ENCODE measurements at places on chromosomes 4 and X.

DNA sequence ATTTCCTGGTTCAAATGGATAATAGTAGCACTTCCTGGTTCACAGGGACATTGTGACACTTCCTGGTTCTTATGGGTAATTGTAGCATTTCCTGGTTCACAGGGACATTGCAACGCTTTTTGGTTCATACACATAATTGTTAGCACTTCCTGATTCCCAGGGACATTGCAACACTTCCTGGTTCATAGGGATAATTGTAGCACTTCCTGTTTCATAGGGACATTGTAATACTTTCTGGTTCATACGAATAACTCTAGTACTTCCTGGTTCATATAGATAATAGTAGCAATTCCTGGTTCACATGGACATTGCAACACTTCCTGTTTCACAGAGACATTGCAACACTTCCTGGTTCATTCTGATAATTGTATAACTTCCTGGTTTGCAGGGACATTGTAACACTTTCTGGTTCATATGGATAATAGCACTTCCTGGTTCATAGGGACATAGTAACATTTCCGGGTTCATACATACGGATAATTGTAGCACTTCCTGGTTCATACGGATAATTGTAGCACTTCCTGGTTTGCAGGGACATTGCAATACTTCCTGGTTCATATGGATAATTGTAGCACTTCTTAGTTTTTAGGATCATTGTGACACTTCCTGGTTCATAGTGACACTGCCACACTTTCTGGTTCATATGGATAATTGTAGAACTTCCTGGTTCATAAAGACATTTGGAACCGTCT is 61.6 kb upstream of the CD99 start:
- no peak for DNase-seq

DNA sequence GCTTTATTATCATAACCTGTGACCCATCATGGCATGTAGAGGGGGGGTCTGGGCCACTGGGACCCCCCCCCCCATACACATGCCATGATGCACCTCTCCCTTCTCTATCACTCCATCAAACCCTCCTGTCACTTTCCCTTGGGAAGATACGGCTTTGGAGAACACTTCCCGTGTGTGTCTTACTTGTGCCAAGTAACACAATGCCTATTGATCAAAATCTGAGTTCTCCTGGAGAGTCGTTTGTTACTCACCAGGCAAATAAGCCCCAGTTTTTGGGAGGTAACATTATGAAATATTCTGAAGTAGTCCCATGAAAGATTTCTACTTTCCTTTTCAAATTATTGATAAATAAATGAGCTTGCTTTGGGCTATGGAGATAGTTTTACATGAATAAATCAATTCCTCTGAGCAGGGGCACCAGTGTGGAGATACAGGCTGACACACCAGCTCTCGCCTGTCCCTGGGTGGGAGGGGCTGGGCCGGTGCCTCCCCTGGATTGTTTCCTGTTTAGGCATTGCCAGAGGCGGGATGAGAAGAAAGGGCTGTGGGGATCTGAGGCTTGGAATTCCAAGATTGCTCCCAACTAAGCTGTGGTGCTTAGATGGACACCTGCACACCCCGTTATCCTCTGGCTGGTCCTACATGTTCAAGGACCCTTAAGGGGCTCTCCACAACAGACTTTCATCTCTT is 63.2 kb upstream of the WWC2 start:
- DNase-seq, result no peak

GRCh38 chr4:46073778-46074177 is 50.1 kb downstream of the GABRG1 start:
- no peak for DNase-seq

DNA sequence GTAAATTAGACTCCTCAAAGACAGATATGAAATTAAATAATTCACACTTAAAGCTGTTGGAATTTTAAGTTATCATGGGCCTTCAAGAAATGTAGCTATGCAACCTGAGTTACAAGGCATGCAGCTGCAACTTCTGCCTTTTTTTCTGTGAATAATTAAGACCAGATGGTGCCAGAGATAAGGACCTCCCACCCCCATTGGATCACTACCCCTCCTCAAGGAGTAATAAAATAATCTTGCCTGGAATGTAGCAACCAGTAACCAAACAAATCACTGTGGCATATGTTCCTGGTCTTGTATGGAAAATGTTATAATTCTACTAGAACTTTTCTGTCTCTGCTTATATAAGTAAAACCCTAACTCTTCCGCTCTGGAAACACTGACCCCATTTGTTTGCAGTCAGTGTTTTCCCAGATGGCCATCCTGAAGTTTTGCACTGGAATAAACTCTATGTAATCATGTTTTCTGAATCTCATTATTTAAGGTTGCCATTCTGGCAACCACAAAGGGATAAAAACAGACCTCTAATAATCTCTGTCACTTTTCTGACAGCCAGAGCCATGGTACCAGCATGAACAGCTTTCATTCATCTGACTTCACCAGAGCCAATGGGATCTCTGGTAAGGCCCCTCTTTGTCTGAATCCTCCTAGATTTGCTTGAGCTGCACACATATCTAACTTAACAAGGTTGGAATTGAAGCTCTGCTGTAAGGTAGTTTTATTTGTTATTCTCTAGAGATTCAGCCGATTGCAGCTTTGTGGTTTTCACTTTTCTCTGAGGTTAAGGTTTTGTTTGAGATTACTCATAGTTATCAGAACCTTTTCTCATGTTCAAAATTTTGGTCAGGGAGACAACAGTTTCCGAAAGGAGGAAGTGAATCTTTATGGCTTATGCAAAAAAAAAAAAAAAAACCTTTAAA is 274.6 kb downstream of the NAF1 start:
- no peak for DNase-seq

- DNase-seq, result no peak
These were observed 2.2 kb downstream of the TMEM156 start for GRCh38 chr4:39029752-39030694.
